ENCODE measurements at places on chromosomes 5 and 9.

GRCh38 chr5:139299486-139299885 lies 5.9 kb downstream of the MATR3 start:
- no peak for DNase-seq

GRCh38 chr5:9265441-9266287 lies 280.2 kb downstream of the SEMA5A start:
- DNase-seq: no peak

GRCh38 chr5:79273341-79273740 lies 37.4 kb downstream of the JMY start:
- DNase-seq: no peak

DNA sequence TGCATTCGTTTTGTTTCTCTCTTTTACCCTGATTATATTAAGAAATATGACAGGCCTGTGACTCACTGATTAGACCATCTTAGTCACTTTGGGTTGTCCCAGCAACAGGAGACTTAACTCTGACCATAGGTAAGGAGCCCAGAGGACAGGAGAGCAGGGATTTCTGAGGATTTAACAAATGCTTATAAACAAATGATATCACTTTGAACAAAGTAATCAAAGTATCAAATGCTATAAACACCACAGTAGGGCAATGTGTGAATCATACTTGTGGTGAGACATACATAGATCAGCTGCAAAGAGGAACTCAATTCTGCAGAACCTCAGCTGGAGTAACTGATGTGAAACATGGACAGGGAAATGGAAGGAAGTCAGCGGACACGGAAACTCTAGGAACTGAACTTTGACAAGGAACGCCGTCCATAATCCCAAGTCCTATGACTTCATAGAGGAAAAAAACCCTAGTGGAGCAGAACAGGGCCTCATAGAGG lies 190.6 kb upstream of the MSX2 start:
- no peak for DNase-seq

GRCh38 chr9:99745085-99745484 lies 76.6 kb upstream of the NR4A3 start:
- no peak for DNase-seq

DNA sequence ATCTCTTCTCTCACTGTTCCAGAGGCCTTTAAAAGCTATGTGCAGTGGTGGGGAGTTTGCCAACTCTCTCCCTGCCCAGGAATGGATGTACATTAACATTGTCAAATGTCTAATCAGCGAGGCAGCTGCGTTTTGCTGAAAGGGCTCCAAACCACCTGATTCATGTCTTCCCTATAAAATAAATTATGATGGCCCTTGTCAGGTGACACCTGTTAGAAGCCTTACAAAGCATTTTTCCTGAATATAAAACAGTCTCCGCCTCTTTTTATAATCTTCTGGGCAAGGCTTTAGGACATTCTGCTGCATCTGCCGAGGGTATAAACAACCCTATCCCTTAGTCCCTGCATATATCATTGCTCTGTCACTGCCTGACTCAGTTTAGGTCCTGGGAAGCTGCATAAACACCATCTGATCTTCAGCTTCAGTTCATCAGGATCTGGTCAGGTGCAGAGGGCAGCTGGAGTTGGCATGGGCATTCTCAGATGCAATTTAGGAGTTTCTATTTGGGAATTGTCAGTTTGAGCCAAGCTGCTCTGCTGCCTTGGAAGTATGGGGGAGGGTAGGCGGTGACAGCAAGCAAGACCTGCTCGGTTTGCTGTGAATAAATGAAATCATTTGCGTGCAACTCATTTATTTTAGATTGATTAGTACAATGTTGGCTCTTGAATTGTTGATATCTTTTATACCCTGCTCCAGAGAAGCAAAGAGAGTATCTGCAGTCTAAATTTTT lies 103.5 kb downstream of the ACER2 start:
- DNase-seq: no peak

- DNase-seq: no peak
These were observed 296.5 kb upstream of the ITGA1 start for GRCh38 chr5:52491071-52491787.

- DNase-seq: peak; percentile 20
These were observed 21.5 kb upstream of the ARHGAP26 start for GRCh38 chr5:142748568-142749249.

DNA sequence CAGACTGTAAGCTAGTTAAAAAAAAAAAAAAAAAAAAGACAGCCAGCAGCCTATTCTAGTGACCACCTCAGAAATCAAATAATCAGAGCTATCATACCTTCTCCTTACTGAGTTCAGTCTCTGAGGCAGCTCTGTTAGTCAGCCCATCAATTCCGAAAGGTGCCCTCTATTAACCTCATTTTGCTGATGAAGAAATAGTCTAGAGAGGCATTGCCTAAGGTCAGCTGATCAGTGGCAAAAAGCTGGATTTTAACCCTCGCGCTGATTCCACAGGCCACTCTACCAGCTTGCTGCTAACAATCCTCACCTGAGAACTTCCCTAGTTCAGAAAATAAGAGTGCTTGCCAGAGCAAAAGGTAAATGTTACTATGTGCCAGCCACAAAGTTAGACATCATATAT lies 172.0 kb downstream of the DENND1A start:
- DNase-seq: no peak

DNA sequence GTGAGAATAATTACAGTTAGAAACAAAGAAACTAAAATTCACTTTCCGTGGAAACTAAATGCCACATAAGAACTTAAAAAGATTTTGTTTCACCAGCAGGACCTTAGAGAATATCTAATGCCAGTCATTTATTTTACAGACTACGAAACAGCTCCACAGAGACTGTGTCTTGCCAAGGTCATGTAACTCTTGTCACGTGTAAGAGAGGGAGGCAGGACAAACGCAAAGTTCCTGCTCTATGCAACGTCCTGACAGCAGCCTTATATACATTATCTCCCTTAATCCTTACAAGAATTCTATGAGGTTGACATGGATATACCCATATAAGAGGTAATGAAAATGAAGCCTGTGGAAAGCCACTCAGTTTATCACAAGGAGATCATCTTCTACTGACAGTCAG lies 39.4 kb downstream of the CTNNAL1 start:
- DNase-seq: no peak

DNA sequence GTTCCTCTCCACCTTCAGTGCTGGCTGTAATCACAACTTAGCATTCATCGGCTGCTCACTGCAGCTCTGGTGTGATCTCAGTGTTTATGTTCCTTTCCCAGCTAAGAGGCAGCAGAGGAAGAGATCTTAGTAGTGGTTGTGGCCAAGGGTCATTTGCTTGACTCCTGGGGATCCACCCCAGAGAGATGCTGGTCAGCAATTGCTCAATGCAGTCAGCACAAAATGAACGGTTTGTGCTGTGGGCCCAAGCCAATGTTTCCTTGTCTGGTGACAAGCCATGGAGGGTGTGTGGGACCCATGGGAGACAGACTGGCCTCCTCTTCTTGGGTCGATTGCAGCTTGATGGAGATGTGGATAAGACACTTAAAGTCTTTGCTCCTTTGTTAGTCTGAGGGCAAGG lies 16.1 kb upstream of the FRMD3 start:
- no peak for DNase-seq

DNA sequence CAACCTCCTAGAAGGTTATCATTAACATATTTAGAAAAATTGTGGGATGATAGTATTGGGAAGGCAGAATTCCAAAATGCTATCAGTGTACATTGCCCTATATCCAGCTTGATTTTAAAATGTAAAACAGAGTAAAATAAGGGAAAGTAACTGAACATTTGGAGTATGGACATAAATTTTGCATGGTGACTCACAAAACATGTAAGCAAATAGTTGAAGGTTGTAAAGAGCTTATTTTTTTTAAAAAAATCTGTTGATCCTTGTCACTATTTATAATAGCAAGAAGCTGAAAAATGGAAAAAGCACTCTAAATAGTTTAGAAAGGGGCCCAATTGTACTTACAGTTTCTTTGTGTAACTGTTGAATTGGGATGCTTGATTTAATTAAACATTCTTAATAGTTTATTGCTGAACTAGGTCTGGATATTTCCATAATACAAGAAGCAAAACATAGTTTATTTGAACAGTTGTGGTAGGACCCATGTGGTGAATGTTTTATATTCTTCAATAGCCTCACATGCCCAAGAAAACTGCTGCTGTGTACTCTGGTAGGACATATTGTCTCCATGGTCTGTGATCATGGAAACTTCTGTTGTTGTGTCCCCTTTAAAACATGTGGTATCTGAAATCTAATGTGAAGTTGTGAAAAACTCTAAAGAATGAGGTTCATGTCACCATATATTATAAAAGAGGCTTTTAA lies 82.4 kb downstream of the NNT start:
- DNase-seq: no peak

DNA sequence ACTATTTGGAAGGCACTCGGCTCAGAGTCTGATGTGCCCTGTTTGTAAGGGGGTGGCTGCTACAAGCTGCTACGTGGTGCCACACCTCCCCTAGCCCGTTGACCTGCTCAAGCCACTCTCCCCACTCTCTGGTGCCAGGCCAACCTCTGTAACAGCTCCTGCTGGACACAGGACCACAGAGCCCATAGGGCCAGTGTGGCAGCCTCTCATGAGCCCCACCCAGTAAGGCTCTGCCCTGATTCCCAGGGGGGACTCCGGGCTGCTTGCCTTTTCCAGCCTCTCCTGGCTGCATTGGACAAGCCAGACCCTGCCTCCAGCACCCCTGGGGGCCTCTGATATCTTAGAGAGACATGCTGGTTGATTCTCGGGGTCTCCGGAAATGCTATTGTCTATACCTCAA lies 53.3 kb upstream of the ANGPTL2 start:
- no peak for DNase-seq

DNA sequence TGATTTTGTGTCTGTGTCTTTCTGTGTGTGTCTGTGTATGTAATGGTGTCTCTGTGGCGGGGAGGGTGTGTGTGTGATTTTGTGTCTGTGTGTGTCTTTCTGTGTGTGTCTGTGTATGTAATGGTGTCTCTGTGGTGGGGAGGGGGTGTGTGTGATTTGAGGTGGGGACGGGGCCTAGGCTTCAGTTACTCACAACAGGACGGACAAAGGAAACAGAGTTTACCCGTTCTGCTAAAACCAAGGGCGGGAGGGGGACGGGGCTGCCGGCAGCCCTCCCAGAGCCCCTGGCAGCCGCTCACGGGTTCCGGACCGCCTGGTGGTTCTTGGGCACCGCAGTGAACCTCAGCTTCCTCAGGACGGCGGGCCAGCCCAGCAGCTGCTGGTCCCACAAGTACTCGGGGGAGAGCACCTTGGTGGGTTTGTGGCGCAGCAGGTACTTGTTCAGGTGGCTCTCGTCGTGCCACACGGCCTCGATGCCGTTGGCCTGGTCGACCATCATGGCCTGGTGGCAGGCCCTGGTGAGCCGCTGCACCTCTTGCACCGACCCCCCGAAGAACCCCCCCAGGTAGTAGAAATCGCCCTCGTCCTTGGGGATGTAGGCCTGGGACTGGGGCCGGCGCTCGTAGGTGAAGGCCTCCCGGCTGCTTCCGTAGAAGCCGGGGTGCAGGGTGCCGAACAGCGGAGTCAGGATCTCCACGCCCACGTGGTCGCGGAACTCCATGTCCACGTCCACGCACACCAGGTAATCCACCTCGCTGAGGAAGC lies 19.4 kb downstream of the ABO start:
- DNase-seq: no peak

- DNase-seq: no peak
These were observed 99.3 kb upstream of the LHFPL2 start for GRCh38 chr5:78747705-78748359.

DNA sequence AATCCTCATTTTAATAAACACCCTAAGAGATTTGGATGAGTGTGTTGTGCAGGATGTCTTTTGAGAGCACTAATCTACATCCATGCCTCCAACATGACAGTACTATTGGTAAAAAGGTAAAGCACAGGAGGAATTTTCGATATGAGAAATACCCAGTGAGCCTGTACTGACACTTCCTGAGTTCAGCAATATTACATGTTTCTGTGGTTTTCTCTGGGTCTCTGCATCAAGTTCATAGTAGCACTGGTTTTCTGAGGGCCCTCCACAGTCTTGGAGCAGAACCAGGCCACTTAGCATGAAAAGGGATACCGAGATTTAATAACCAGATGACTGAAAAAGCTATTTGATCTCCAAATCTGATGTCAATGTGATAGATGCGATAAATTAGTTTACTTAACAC lies 524.1 kb downstream of the TMEM38B start:
- no peak for DNase-seq

DNA sequence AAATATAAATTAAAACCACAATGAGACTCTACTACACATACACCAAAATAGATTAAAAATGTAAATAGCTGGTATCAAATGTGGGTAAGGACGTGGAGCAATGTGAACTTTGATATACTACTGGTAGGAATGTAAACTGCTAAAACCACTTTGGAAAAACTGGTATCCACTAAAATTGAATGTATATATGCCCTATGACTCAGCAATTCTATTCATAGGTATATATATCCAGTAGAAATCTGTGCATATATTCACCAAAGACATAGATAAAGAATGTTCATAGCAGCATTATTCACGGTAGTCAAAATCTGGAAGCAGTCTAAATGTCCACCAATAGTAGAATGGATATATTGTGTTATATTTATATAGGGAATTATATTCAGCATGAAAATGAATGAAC lies 85.2 kb downstream of the ERP44 start:
- DNase-seq: no peak

DNA sequence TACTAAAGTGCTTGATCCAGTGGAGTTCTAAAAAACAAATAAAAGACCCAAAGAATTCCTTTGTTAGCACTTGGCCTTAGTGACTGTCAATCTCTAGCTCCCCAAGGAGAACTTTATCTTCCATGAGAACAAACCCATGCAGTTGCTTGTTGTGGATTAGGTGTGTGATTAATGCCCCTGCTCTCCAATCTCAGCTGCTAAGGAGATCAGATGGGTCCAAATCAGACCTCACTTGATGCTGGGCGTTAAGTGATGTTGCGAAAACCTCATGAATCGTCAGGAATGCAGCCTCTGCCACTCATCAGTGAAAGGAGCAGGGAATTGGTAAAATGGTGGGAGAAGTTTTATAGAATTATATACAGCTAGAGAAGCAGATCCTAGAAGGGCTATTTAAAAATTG lies 133.7 kb downstream of the DMAC1 start:
- no peak for DNase-seq

- no peak for DNase-seq
These were observed 719 bp upstream of the ISCA1 start for GRCh38 chr9:86282979-86283535.

- DNase-seq: no peak
These were observed 48.0 kb downstream of the RUSC2 start for GRCh38 chr9:35537913-35538312.

- DNase-seq: no peak
These were observed 341.4 kb downstream of the DTWD2 start for GRCh38 chr5:118646917-118647316.

DNA sequence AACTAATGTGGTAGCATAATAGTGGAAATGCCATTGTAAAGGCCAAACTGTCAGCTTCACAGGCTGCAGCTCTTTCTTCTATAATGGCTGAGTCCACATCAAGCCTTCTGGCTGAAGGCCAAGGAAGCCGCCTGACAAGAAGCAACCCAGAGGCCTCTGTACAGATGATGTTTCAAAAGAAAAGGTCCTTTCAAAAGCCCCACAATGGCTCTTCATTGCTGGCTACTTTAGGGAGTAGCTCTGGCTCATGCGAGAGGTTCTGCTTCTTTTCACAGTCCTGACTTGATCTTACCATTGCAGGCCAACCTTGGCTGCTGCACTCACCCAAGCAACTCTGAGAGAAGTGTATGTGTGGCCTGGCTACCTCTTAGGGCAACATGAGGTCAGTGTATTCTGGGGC lies 54.5 kb upstream of the EQTN start:
- no peak for DNase-seq
